ENCODE measurements at places on chromosomes 6 and 20. TPM values are rescaled to one million over a fixed set of nuclear protein-coding genes. Genes with fewer than 3 reads are reported as not detected.

Gene TM9SF4
- 21.3 TPM for total RNA-seq

GRCh38 chr20:45095805-45096238, 5.1 kb downstream of the KCNS1 start:
- peak; percentile 50 for DNase-seq

DNA sequence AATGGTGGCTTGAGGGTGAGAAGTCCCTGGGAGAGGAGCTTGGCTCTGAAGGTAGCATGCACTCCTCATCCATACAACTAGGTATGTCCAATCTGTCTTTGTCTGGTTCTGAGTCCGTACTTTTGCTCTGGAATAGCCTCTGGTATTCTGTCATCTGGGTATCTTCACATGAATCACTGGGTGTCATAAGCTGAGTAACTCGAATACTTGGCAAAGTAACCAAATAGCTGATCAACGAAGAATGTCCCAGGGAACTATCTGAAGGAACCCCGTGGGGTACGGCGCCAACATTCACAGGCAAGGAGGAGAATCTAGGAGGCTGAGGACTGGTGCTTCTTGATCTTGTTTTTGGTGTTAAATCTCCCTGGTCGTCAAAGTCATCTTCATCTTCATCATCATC, 184.8 kb downstream of the HIVEP2 start:
- DNase-seq, result no peak

DNA sequence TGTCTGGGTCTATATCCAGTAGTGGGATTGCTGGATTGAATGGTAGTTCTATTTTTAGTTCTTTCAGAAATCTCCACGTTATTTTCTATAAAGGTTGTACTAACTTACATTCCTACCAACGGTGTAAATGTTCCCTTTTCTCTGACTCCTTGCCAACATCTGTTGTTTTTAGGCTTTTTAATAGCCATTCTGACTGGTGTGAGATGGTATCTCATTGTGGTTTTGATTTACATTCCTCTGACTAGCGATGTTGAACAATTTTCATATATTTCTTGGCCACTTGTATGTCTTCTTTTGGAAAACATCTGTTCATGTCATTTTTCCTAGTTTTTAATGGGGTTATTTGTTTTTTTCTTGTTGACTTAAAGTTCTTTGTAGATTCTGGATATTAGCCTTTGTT, 99.3 kb downstream of the BMP2 start:
- no peak for DNase-seq

DNA sequence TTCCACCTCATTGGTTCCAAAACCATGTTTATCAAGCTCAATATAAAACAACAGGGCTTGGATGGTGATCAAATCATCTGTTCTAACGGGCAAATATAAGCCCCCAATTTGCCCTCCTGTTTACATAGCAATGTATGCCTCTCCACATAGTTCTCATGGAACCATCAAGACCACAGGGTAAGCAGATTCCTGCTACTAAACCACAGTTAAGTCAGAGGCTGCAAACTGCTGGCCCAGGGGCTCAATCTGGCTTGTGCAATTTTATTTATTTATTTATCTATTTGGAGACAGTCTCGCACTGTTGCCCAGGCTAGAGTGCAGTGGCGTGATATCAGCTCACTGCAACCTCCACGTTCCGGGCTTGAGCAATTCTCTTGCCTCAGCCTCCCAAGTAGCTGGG, 18.9 kb upstream of the MTHFD1L start:
- no peak for DNase-seq

DNA sequence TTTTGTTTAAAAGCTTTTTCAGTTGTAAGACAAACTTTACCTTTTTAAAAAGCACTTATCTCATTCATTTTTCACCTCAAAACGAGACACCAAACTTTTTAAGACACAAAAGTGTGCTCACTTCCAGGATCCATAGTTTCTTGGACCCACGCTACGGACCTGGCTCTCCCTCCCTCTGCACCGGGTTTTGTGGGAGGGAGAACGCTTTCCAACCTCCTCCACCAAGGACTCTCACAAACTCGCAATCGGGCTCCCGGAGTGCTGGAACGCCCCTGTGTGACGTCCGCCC, 436 bp downstream of the CAGE1 start:
- DNase-seq, result peak; percentile 79

GRCh38 chr6:46453741-46454316, 37.4 kb downstream of the RCAN2 start:
- DNase-seq, result no peak

Gene PTP4A1
- total RNA-seq, result 62.5 TPM

Gene SASH1
- total RNA-seq, result 82.6 TPM

GRCh38 chr6:158268361-158269147, 43.7 kb upstream of the TULP4 start:
- no peak for DNase-seq

GRCh38 chr20:36824142-36824940, 50.8 kb upstream of the DSN1 start:
- DNase-seq, result no peak

Gene RNGTT
- total RNA-seq, result 31.6 TPM

Gene RFX6
- 1.3 TPM for total RNA-seq

DNA sequence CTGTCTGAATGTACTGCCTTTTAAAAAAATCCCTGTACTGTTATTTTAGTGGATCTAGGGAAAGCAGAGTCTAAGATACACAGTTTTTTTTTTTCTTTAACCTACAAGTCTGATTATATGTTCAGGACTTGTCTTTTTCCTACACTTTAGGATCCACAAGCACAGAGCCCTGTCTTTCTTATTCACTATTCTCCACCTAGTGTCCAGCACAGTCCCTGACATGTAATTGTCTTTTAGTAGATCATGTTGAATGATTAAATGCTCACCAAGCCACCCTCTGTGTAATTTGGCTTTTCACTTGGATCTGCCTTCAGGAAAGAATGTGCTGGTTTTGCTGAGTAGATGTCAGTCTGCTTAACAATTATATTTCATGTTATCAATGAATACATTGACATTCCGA, 35.8 kb upstream of the YWHAB start:
- no peak for DNase-seq

- no peak for DNase-seq
Measured at GRCh38 chr20:78338-78737, 9.1 kb upstream of the DEFB125 start.

DNA sequence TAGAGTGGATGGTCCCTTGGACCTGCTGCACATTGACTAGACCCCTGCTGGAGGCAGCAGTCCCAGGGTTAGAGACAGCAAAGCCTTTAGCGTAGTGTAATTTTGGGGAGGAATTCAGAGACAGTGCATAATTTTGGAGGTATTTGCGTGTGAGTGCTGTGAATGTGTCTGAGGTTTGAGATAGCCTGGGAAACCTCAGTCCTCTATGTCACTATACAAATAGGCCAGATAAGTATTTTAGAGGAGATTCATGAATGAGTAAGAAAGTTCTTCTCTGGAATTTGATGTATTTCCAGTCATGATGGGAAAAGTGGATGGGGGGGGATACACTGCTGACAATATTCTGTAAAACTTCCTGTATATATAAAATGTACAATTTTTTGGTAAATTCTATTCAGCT, 25.8 kb upstream of the MTRF1L start:
- no peak for DNase-seq

GRCh38 chr6:151434369-151434768, 17.6 kb downstream of the RMND1 start:
- no peak for DNase-seq

GRCh38 chr6:13063300-13063918, 264.9 kb downstream of the TBC1D7 start:
- no peak for DNase-seq

- no peak for DNase-seq
Measured at GRCh38 chr20:32971703-32972161, 32.5 kb downstream of the SUN5 start.

GRCh38 chr6:16471222-16471909, 233.0 kb downstream of the GMPR start:
- no peak for DNase-seq

GRCh38 chr20:62258499-62259293, 20.4 kb downstream of the OSBPL2 start:
- DNase-seq, result no peak

DNA sequence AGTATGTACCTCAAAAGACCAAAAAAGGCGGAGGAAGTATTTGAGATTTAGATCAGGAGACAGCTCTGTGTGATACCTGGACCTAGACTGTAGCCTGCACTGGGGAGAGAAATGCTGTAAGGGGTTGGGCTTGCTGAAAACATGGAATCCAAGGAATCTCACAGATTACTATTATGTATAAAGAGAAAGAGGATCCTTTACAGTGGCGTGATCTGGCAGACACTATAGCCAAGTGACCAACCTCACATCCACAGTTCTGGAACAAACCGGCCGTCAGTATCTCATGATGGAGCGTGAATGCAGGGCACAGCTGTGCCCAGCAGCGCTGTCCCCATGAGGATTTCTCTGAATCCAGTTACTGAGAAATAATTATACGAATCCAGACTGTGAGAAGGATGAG, 12.3 kb downstream of the DDX27 start:
- no peak for DNase-seq

Gene RGS17
- total RNA-seq, result 2.3 TPM

Gene LST1
- 2.9 TPM for total RNA-seq

Gene SEMG1
- total RNA-seq, result not detected

GRCh38 chr6:107315114-107315513, 144.2 kb downstream of the PDSS2 start:
- DNase-seq, result no peak

GRCh38 chr20:62522748-62523396, 47.1 kb upstream of the GATA5 start:
- DNase-seq, result no peak
